Right kidney (tissue), 9 donors: ENCODE measurements at places on chromosomes 3 and 15.

GRCh38 chr3:106047221-106047620, 178.4 kb upstream of the CBLB start:
- DNase-seq: no peak

- DNase-seq: no peak
These were observed 22.5 kb downstream of the NRROS start for GRCh38 chr3:196662033-196662432.

- no peak for DNase-seq
These were observed 70.4 kb downstream of the ST6GAL1 start for GRCh38 chr3:187000711-187001151.

- DNase-seq: no peak
These were observed 8.7 kb downstream of the GAP43 start for GRCh38 chr3:115632026-115632425.

DNA sequence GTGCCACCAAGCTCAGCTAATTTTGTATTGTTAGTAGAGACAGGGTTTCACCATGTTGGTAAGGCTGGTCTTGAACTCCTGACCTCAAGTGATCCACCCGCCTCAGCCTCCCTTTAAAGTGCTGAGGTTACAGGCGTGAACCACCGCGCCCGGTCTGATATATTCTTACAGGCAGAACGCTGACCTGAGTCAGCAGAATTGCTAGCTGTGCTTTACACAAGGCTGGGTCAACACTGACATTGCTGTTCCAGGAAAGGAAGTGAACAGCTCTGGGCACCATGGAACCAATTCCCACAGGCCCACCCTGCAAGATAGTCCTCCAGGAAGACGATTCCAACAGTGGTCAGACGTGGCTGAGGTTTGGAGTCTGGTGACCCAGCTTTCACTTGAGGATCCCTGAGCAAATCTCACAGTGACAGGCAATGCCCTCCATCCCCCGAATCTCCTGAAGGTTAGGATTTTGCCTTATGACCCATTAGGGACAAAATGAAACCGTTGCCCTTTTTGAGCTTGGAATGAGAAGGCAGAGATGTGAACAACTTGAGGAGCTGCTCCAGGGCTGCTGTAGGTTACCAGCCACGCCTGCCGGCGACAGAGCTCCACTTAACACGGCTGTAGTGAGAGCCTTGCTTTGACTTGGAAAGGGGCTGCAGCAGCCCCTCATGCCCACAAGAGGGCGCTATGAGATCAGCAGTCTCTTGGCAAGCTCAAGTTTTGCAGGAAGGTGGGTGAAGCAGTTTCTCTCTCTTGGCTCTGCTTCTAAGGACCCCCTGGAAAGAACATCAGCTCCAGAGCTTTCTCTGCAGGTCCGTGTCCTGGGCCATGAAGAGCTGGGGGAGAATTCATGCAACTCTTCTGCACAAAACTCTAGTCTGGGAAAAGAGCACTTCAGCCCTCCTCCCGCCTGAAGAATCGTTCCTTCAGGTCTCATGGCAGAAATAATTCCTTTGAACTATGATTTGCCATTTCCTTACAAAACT, 74.1 kb downstream of the SENP2 start:
- DNase-seq: peak; percentile 53

DNA sequence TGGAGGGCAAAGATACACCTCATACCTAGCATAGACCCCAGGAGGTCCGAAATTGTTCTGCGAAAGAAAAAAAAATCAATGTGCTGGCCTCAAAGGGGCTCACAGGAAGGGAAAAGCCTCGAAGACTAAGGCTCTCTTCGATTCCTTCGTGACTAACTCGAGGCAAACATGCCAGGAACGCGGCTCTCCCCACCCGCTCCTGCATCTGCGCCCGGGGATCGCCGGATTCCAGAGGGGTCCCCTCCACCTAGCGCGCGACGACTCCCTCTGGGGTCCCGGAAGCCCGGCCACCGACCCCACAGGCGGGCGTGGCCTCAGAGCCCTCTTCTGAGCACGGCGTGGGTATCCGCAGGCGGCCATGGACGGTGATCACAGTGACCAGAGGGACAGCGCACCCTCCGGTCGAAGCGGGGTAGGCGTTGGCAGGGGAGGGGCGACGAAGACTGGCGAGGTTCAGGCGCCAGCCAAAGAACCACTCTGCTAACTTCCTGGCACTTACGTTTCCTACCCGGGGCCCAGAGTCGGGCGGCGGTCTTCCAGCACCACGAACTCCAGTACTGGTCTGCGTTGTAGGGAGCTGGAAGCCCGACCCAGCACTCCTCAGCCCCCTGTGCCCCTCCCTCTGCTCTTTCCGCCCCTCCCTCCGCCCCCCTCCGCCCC, 515 bp upstream of the EIF3J start:
- DNase-seq: peak; percentile 98

GRCh38 chr3:46462111-46462510, 2.6 kb downstream of the LTF start:
- no peak for DNase-seq

GRCh38 chr15:29939404-29939803, 117.1 kb upstream of the TJP1 start:
- no peak for DNase-seq

DNA sequence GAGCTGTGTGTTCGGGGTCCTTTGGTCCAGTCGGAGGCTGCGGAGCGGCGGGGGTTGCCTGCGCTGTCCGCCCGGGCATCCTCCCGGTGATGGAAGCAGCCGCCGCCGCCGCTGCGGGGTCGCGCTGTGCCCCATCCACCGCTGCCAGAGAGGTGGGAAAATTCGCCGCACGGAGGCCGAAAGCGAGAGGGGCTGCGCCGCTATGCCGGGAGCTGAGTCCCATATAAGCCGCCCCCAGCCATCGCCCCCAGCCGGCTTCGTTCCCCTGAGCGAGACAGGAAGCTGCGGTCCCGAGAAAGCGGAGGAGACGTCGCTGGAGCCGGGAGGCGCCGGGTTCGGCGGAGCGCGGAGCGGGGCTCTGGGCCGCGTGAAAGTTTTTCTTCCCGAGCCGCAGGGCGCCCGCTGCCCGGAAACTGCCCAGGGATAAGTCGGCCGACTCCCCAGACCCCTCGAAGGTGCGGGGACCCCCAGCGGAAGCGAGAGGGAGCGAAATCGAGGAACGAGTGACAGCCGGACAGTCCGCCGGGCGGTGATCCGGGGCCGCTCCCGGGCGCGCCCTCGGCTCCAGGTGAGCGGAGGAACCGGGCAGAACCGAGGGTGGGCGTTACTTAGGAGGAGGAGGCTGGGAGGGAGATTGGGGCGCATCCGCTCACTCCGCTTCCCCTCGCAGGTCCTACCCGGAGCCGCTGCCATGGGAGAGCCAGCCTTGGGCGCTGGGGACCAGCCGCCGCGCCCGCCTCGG, 574 bp downstream of the CHST2 start:
- no peak for DNase-seq

- DNase-seq: no peak
These were observed 32.4 kb downstream of the PEAK1 start for GRCh38 chr15:77387365-77388105.

DNA sequence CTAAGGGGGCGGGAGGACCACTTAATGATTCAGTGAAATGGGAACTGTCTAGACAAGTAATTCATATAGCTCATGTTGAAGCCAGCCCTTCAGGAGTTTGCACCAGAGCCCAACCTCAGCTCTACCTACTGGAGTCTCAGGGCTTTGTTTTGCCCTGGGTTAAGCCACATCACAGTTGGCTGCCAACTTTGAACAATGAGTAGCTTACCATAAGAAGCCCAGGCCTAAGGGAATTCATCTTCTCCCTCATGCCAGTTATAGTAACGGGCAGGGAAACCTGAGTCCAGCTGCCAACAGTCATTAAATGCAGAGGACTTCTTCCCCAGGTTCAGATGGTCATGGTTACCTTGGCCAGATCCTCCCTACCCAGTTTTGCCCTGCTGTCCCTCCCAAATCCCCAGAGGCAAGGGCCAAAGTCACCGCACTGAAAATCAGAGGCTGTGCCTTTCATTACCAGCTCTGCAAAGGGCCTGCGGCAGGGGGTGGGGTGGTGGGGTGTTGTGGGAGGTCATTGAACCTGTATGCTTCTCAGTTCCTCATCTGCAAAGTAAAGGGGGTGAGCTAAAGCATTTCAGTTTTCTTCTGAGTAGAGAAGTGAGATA, 302.2 kb upstream of the NR2E3 start:
- DNase-seq: no peak

DNA sequence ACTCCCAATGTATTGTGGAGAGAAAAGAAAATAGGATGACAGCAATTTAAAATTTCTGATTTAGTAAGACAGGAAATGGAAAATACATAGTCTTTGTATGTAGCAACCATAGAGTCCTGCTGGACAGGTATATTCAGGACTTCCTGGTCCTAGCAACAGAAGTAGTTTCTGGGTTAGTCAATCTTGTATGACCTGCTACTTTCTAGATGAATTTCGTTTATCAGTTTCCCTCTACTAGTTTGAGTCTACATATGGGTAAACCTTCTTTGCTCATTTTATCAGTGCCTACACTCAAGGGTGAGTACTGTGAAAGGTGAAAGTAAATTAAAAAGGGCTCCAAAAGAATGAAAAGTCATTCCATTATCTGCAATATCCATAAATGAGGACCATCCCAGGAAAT, 309.8 kb downstream of the UNC13C start:
- DNase-seq: no peak

DNA sequence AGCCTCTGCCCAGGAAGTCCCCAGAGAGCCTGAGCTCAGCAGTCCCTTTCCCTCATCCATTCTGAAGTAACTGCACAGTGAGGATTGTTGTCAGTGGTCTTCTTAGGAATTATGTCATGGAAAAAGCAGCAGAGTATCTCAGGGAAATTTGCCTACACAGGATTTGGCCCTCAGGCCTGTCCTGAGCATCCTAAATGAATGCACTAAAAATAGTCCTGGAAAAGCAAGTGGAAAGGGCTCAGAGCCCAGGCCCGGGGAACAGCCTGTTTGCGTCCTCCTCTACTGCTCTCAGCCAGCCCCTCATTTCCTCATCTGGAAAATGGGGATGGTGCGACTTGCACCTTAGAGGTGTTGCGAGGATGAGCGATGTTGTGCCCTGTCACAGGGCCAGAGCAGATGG, 21.6 kb downstream of the LYSMD4 start:
- no peak for DNase-seq

- no peak for DNase-seq
These were observed 32.0 kb upstream of the SEMA6D start for GRCh38 chr15:47685141-47685870.

GRCh38 chr15:88624156-88624970, 3.2 kb downstream of the AEN start:
- peak; percentile 52 for DNase-seq

- DNase-seq: no peak
These were observed 132.9 kb downstream of the TPRA1 start for GRCh38 chr3:127457546-127458145.

DNA sequence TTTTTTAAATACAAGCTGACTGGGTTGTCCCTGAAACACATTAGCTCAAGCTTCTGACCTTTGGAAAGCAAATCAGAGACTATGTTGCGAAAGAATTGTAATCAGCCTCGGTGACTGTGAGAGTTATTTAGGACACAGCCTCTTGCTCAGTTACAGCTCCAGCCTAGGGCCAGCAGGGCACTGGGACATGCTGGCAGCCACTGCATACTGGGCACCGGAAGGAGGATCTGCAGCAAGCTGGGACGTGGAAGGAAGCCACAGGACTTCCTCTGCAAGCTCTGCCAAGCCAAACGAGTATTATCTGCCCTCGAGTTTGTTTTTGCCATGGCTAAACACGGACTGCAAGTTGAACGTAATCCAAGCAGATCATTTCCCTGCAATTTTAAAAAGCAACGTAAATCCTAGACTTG, 24.4 kb upstream of the COPG1 start:
- no peak for DNase-seq

- DNase-seq: no peak
These were observed 425.2 kb downstream of the SQOR start for GRCh38 chr15:46059921-46060594.

GRCh38 chr15:47384341-47384740, 333.0 kb upstream of the SEMA6D start:
- DNase-seq: no peak

DNA sequence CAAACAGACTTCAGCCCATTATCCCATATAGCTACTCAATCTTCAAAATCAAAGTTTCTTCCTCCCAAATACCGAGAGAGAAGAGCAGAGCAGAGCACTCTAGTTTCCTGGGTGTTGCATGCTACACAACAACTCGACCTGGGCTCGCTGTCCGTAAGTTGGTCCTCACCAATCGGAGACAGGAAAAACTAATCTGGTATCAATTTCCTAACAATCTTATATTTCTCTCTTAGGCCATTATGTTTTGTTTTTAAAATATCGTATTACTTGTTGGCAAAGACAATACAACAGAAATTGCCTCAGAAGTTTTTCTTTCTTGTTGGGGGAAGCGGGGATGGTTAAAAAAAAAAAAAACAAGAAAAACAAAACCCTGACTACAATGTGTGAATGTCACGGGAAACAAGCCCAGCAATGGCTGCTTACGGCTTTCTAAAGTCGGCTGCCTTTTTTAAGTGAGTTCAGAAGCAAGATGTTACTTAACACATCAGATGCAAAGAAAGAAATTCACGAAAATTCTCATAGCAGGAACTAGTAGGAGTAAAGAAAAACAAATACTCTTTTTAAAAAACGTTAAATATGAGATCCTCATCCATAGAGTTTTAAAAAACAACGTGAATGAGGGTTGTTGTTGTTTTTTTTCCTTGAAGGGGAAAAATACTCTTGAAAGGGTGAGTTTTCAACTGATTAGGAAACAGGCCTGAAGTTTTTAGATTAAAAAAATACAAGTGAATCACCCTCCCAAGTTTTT, 1.9 kb downstream of the VGLL4 start:
- peak; percentile 64 for DNase-seq

DNA sequence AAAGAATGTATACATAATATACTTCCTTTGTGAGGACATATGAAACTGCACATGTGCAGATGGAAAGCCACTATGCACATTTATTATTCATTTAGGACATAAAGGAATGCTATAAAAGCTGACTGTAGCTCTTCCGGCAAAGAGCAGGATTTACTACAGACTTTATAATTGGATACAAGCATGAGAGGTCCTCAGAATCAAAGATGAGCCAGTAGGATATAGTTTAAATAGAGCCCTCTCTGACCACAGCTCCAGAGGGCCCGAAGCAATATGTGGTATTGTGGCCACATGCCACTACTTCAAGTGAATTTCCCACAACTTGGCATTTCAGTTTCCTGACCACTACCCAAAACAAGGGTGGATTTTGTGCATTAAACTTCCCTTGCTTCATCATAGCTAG, 140.9 kb downstream of the ATP8B4 start:
- no peak for DNase-seq

DNA sequence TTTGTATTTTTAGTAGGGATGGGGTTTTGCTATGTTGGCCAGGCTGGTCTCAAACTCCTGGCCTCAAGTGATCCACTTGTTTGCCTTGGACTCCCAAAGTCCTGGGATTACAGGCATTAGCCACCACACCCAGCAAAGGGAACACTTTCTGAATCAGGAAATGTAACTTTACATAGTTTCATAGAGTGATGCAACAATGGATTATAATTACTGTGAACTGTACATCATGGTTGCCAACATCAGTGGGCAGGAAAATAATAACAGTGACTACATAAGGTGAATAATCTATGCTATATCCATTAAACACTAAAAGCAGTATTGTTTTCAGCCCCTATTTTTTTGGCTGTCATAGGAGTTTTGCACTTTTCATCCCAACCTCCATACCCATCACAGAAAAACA, 5.0 kb upstream of the KPNA1 start:
- DNase-seq: no peak
